ENCODE measurements at places on chromosomes 6 and 20.

DNA sequence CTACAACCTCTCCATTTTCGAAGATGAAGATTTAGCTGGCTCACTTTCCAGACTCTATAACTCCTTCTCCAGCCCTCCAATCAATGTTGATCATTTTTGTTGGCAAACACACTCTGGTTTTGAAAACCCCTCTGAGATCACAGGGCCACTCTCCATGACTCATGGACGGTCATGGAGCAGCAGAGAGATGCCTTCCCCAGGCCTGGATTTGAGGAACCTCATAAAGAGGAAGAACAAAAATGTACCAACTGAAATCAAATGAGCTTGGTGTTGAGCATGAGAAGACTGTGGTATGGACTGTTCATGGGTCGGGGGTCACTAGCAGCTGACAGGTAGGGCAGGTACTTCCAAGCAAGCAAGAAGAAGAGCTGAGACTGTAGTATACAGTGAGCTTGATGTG lies 112.8 kb upstream of the INSM1 start:
- no peak for DNase-seq

DNA sequence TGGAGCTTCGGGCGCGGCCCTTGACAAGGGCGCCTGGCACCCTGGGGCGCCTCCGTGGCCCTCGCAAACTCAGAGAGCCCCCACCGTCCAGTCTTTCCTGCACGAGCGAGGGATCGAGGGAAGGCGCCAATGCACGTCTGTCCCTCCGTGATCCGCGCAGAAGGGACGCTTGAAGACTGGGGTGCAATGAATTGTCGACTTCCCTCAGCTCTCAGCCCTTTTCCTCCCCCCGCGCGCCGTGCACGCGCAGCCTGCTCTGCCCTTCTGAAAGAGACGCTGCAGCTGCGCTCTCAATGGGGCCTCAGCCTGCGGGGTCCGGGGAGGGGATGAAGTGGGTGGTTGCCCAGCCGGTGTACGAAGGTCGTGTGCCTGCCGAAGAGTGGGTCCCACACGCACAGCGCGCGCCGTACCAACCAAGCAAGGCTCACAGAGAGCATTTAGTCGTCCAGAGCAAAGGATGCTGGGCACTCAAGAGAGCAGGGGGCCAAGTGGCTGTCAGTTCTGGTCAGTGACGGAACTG lies 5.5 kb upstream of the SOX4 start:
- no peak for DNase-seq

- no peak for DNase-seq
Observed at GRCh38 chr6:142185641-142186040, 38.6 kb downstream of the VTA1 start.

DNA sequence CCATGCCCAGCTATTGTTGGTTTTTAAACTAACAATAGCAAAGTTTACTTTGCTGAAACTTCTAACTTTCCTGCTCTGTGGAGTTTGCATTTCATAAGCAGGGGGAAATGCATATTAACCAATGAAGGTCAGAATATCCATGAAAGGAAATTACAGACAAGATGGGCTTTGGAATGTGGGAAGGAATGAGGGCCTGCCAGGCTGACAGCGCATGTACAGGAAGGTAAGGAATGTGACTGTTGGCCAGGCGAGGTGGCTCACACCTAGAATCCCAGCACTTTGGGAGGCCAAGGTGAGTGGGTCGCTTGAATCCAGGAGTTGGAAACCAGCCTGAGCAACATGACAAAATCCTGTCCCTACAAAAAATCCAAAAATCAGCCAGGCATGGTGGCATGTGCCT lies 49.6 kb downstream of the CDK5RAP1 start:
- no peak for DNase-seq

DNA sequence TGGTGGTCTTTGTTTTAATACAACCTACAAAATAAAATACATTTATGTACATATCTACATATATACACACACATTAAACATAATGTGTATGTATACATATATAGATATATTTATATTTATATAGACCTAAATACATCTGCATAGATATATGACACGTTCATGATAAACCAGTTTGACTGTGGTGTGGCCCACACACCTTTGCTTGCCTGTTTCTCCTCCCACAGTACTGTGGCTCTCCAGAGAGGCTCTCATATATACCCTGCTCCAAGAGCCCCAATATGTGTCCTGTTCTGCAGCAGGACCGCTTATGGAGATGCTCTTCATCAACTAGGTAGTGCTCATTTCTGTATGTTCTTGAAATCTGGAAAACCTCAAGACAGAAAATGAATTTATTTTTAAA lies 207.0 kb downstream of the KCNQ5 start:
- no peak for DNase-seq

DNA sequence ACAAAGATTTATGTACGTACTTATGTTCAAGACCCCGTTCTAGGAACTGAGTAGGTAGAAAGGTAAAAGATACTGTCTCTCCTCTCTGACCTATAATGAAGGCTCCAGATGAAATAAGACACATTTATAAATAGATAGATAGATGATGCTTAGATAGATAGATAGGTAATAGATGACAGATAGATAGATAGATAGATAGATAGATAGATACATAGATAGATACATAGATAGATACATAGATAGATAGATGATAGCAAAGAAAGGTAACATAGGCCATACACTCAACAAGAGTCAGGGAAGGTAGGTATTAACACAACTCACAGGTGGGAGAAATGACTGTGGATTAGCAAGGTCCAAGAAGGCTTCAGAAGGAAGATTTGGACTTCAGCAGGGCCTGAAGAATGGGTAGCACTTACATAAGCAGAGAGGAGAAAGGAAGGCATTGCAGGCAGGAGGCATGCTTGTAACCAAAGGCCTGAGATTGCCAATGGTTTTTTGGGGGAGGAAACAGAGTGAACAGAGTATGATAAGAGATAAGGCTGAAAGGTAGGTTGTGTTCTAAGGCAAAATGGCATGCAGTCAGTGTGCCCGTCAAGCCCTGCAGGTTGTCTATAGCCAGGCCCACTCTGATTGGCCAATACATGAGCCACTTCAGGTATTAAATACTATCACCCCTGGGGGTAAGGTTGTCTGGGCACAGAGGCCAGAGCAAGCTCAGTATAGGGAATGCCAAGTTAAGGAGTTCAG lies 7.7 kb upstream of the MYB start:
- no peak for DNase-seq

GRCh38 chr6:105196076-105196475 lies 16.3 kb upstream of the POPDC3 start:
- DNase-seq, result no peak

- DNase-seq, result no peak
Observed at GRCh38 chr20:60062431-60063047, 104.3 kb downstream of the CDH26 start.

GRCh38 chr20:33851842-33852466 lies 40.8 kb downstream of the CHMP4B start:
- no peak for DNase-seq

DNA sequence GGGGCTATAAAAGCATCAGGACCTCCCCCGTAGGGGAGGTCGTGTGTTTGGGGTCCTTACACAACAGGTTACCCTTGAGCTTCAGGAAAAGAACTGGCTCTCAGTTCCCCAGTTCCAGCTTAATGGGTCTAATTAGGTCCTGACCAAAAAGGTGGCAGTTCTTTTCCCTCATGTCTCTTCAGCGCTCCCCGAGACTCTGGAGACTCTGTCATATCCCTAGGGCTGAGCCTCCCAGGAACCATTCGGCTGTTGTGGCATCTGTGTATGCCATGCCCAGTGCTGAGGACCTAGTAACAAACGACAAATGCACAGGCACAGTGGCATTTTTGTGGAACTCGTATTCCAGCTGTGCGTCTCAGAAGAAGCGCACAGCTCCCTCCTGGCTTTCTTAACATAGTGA lies 14.6 kb downstream of the PRDM1 start:
- no peak for DNase-seq

- no peak for DNase-seq
Observed at GRCh38 chr20:46810448-46811223, 84.0 kb upstream of the EYA2 start.

DNA sequence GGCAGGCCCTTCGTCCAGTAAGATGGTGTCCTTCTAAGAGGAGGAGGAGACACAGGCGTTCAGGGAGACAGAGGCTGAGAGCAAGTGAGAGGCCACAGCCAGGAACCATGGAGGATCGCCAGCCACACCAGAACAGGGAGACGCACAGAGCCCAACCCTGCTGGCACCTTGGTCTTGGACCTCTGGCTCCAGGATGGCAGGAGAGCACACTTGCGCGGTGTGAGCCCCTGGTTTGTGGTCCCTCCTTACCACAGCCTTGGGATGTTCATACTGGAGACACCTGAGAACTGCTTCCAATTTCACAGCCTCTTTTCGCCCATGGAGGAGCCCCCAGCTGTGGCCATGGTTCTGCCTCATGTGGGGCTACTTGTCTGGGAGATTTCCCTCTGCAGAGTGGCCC lies 222.4 kb downstream of the DLL1 start:
- DNase-seq, result no peak

DNA sequence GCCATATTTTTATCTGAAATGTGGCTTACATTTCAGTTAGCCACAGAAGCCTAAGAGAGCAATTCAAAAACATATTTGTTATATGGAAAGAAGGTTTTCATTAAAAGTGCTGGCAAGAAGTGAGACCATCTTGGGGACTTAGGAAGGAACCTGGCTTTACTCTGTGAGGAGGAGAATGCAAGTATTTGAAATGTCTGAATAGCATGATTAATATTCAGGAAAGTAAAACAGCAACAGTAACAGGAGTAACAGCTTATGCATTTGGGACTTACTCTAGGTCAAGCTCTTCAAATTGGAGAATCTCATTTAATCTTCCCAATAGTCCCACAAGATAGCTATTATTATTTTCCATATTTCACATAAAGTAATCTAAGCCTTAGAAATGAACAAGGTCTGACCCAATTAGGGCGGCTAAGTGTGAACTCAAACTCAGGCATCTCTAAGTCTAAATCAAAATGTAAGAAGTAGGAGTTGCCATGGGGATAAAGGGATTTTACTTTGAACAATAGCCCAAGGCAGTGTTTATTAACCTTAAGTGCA lies 816.5 kb downstream of the BCKDHB start:
- DNase-seq, result no peak

DNA sequence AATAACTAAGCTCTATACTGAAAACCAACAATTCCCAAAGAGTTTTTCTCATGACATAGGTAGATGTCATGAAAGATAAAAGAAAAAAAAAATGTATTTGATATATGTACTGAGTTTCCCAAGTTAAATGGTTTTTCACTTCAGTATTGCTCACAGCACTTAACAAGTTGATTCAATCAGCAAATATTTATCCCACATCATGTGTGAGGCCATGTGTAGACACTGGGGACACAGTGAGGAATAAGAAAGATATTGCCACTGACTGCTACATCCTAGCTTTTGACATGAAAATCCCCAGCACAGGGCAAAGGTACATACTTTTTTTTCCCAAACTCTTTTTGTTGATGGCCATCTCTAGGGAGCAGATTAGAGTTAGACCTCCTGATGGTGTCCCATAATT lies 25.3 kb downstream of the SPTLC3 start:
- DNase-seq, result no peak

GRCh38 chr6:149445573-149445972 lies 39.2 kb downstream of the ZC3H12D start:
- DNase-seq, result no peak

DNA sequence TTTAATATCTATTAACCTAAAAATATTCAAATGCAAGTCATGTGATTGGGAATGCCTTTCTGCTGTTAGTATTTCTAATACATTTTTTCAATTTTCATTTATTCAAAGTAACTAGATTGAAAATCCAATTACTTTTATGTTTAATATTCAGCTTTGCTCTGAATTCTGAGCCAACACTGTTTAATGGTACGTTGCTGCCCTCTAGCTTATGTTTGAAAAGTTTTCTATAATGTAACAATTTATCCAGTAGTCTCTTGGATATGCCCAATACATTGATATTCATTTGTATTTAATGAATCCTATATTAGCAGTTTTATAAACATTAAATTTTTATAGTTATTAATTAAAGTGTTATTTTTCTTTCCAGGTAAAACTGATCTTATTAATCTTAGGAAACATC lies 47.4 kb downstream of the LGSN start:
- no peak for DNase-seq

DNA sequence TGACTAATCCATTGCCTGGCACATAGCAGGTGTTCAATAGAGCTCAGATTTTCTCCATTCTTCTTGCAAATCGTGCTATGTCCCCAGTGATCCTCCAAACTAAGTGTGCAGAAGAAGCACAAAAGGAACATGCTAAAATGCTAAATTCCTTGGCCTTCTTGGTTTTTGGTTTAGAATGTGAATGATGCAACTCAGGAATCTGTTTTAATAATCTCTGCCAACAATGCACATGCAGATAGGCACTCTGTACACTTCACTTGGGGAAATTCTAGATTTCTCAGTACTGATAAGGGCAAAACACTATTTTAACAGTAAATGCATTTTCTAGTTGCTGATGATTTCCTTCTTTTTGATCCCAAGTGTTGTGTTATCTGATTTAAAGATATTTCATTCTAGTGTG lies 35.2 kb downstream of the SLC22A1 start:
- no peak for DNase-seq

GRCh38 chr20:33908868-33909267 lies 84.8 kb upstream of the RALY start:
- DNase-seq, result no peak

DNA sequence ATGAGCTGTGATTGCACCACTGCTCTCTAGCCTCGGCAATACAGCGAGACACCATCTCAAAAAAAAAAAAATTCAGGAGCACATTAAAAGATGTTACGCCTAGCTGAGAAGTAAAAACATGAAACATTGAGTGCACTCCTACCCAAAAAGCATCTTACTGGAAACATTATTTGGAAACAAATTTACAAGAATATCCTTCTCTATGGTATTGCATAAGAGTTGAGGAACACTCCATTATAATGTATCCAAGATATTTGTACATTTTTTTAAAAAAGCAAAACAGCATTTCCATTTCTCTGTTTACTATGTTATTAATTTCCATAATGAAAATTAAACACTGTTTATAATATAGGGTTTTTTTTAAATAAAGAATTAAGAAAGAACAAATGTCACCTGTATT lies 48.6 kb downstream of the FAM8A1 start:
- DNase-seq, result no peak

DNA sequence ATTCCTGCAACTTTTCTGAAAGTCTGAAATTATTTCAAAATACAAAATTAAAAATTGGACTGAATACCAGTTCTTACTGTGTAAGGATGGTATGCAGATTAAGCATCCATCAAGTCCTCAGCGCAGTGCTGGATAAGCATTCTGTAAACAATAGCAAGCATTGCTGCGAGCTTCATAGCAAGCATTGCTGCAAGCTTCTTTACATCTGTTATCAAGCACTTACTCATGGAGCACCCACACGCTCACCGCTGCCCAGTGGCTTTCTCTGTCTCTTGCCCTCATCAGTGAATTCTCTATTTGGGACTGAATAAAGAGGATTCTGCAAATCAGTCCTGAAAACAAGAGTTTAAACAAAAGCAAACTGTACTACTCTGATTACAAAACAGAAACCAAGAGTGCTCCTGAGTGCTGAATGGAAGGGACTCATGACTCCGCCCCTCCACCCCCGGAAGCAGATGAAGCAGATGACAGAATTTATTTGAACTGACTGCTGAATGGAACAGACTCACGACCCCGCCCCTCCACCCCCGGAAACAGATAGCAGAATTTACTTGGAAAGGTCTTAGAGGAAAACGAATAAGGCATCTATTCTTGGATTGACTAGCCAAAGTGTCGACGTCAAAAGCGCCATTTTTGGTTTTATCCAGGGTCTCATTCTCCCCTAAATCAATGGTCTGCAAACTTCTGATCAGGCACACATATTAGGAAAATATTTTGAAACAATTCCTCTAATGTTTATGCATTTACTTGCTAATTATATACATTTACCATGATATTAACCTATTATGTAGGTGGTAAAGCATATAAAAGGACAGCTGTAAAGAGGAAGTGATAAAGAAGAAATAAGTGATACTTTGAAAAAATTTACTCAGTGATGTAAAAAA lies 22.1 kb upstream of the EYA2 start:
- no peak for DNase-seq

Measured in activated T-cell treated with anti-CD3 and anti-CD28 coated beads for 48 hours (primary cell).